ENCODE measurements at places on chromosomes 5 and 9.

DNA sequence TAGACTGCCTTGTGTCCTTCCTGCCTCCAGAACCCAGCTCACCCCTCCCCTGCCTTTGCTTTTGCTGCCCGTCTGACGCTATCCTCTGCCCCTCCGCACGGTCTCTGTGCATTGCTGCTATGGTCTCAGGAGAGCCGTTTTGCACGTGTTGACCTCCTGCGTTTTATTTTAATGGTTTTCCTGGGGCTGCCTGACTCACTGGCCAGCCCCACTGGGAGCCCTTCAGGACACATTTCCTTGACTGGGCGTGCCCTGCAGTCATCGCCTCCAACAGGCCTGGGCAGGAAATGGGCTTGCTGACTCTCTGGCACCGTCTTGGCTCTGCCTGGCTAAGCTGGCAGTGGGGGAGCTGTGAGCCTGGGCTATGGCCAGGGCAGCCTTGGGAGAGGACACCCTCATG, 17.9 kb upstream of the ASS1 start:
- no peak for DNase-seq

GRCh38 chr9:88749420-88749819, 214.4 kb downstream of the NXNL2 start:
- no peak for DNase-seq

DNA sequence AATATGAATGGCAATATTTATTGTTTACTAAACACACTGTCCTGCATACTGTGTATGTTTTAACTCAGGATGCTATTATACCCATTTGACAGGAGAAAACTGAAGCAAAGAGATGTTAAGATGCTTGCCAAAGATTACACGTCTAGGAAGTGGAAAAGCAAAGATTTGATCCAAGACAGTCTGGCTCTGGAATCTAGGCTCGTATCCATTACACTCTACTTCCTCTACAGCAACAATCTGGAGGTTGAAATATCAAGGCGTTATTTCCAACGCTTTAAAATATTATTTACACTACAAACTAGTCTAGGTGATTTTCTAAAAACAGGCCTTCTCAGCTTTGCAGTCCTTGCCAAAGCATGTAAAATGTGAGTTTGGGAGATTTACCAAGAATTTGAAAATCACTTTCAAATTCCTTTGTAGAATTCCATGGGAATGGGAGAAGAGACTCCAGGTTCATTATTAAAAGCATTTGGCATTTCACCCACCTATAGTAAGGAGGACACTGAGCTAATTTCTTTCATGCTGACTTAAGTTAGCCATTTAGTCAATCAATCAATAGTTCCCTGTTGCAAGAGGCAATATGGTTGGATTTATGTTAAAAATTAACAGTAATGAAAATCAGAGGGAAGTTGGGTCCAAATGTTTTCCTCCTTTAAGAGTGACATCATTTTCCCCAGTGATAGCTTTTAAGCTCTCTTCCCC, 356.3 kb upstream of the SMARCA2 start:
- DNase-seq = no peak

DNA sequence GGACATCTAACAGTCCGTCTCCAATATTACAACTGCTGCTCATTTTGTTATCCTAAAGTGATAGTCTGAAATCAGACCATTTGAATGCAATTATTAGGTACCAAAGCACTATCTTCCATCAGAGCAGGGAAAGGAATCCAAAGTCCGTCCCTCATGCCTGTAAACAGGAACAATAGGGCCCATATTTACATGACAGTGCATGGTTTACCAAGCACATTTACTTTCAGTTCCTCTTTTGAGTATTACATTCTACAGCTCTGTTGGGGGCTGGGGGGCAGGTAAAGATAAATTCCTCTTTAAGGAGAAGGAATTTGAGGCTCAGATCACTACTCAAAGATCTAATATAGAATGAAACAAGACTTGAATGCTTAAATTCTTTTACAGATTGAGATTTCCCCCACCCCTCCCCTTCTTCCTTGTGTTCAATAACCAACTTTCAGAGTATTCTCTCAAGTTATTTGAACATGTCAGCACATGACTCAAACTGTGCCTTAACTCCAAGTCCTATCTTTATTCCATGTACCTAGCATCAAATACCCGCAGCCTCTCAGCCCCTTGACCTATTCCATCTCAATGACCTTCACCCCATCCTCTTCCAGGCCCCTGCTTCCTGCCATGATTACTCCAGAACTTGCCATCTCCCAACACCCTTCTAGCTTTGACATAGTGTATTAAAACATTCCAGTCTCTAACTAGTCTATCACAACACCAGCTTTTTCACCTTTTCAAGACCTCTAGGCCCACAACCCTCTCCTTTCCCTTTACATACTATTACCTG, 71.0 kb downstream of the BRINP1 start:
- DNase-seq = no peak

- DNase-seq = no peak
Observed at GRCh38 chr5:32866138-32866537, 155.0 kb downstream of the NPR3 start.

GRCh38 chr5:42499016-42499415, 75.8 kb downstream of the GHR start:
- no peak for DNase-seq

GRCh38 chr9:120396931-120397330, 183.0 kb downstream of the CDK5RAP2 start:
- DNase-seq = no peak

DNA sequence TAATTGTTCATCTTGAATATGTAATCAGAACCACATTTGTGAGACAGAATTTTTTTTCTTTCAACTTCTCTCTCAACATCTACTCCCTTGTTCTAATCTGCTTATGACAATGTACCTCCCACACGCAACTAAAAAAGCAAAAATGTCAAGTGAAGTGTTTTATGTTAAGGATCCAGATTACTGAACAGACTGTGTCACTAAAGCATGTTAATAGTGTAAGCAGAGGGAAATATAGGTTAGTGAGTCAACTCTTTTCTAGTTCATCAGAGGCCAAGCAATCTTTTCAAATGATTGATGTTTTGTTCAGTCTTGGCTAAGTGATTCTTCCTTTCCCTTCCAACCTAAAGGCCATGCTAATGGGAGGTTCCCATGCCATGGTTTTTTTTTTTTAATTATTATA, 34.7 kb upstream of the IDNK start:
- no peak for DNase-seq

DNA sequence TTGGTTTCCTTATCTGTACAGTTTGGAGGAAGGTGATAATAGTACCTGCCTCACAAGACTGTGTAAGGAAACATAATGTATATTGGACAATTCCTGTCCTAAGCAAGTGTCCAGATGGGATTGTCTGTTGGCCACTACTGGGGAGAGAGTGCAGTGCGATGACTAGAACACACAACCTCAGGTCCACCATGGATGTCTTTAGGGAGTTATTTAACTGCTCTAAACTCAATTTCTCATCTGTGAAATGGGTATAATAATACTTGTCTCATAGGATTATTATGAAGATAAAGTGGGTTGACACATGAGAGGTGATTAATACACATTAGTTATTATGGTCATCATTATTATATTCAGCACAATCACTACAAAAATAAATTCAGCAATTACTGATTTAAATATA, 63.1 kb downstream of the CAST start:
- DNase-seq = no peak

DNA sequence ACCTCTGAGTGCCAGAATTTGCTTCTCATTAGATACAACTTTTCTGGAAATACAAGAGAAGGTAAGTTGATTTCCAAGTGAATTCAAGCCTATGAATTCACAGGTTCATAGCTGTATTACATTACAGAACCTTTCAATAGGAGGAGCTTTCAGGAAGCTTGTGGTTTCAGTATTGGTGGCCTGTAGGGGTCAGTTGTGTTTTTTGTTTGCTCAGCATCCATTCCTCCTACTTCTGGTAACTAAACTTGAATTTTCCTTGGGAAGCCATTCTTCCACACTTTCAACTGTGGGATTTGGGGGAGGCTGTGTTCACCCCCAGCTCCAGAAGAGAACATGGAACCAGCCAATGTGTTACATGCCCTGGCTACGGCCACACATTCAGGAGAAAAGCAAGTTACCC, 5.6 kb upstream of the CYSTM1 start:
- DNase-seq = no peak

GRCh38 chr5:2188661-2189060, 305.9 kb upstream of the IRX4 start:
- DNase-seq = no peak

DNA sequence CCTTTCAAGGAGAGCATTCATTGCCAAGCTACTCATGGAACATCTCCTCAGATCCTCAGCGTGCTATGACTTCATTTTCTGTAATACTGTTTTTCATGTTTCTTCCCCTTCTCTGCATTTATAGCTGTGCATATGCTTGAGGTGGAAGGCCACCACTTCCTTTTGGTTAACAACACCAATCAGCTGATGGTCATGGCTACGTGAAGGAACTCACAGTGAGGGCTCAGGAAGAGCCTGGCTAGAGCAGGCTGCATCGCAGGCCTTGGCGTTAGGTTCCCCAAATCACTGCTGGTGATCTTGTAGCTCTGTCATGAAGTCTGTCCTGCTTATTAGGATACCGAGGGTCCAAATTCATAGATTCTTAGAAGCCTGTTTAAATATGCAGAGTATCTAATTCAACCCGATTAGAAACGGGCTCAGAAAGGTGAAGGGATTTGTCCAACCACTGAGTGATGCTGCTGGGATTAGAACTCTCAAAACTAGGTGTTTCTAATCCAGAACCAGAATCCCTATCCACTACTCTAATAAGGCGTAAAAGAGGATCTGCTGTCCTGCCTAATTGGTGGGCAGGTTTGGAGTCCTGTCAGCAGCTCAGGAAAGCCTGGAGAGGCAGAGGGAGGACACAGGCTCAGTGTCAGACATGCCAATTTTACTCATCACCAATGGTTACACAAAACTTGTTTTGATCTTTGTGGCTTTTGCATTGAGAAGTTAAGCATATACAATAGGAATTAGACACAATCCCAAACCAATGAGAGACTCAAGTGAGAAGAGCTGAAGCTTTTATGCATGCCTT, 7.5 kb downstream of the SYK start:
- no peak for DNase-seq

GRCh38 chr5:73136055-73136562, 15.7 kb downstream of the TMEM171 start:
- DNase-seq = no peak

GRCh38 chr9:113387560-113388230, 10.9 kb upstream of the HDHD3 start:
- no peak for DNase-seq

DNA sequence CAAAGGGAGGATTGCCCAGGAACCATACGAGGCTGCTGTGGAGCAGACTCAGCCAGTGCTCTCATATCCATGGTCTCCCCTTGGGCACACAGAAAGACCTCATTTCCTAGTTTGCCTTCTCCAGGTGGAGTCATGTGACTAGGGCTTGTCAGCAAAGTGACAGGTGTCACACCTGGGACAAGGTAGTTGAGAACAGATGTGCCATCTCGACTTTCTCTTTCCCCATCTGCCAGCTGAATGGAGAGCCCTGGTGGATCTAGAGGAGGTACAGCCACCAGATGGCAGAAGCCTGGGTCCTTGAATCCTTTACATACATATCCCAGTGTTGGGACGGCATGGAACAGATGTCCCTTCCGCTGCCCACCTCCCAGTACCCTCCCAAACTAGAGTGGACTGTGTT, 42.9 kb upstream of the ALDOB start:
- DNase-seq = no peak

DNA sequence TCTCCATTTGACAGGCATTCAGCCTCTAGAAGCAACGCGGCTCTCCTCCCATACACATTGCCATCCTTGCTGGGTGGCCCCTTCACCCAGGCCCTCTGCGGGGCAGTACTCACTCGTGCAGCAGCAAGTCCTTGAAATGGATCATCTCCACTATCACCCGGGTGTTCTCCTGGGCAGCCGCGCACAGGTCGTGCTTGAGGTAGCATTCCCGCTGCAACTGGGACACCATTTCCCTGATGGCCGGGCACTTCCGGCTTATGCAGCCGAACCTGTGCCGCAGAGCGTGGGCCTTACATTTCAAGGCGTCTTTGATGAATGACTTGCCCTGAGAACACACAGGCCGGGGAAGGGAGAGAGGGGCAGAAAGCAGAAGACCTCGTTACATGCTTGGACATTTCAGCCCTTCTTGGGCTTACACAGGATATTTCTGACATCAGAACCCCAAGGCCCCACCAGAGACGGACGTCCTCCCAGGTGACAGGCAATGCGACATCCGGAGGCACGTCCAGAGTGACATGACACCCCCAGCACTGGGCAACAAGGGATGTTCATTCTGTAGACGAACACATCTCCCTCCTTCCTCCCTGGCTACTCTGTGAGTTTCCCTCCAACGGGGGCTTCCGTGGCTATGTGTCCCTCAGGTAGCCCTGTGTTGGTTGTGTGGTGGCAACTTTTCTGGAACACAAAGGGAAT, 5.0 kb downstream of the STC2 start:
- no peak for DNase-seq

DNA sequence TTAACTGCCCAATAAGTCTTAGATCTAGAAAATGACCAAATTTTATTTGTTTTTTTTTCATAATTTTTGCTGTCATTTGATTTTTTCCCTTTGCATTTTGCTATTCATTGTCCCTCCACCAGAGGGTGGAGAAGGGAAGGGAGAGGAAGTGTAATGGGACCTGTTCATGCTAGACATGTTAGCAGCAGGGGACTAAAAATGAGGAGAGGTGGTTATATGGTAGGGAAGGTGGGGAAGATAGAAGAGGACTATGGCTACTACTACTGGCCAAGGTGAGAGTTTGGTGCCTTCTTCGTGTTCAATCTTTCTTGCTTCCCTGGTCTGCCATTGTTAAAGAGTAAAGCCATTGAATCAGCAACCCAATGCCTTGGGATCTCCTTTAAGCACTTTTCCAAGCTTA, 6.4 kb downstream of the GRIA1 start:
- DNase-seq = no peak

GRCh38 chr5:56302027-56302426, 68.9 kb upstream of the ANKRD55 start:
- DNase-seq = no peak

DNA sequence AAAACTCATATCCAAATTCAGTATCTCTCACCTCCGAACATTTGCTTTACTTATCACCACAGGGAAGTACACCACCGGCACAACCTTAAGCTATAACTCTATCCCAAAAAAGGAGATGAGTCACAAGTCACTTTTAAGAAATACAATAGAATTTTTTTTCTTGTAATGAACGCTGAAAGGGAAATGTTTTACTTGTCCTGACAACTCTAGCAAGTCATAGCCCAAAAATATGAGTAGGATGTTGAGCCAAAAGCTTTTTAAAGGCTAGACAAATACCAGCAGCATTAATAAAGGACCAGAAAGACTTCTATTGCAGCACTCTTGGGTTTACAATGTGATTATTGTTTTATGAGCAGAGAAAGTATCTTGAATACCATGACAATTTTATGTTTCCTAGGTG, 147.3 kb upstream of the FST start:
- DNase-seq = no peak

GRCh38 chr9:16985559-16986348, 115.3 kb upstream of the BNC2 start:
- DNase-seq = no peak

- no peak for DNase-seq
Observed at GRCh38 chr5:163463063-163463435, 2.6 kb downstream of the HMMR start.

- DNase-seq = no peak
Observed at GRCh38 chr9:18683851-18684250, 209.9 kb downstream of the ADAMTSL1 start.

GRCh38 chr9:35907711-35908503, 1.4 kb upstream of the SPAAR start:
- DNase-seq = no peak
